ENCODE measurements at places on chromosomes 12 and 14.

DNA sequence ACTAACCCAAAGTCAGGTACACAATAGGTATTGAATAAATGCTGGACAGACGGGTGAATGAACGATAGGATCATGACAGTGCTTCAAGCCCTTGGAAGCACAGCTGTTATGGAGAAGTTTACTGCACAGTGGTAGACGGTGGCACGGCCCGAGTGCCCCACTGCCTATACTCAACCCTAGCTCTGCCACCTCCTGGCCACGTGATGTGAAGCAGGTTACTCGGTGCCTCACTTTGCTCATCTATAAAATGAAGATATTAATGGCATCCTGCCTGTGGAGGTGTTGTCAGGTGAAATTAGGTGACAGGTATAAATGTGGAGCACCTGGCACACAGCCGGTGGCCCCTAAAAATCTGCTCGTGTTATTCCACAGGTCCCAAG is 5.8 kb downstream of the ASB2 start:
- peak; percentile 76 for DNase-seq

- no peak for DNase-seq
These were observed 76.6 kb upstream of the GNG2 start for GRCh38 chr14:51783765-51784164.

DNA sequence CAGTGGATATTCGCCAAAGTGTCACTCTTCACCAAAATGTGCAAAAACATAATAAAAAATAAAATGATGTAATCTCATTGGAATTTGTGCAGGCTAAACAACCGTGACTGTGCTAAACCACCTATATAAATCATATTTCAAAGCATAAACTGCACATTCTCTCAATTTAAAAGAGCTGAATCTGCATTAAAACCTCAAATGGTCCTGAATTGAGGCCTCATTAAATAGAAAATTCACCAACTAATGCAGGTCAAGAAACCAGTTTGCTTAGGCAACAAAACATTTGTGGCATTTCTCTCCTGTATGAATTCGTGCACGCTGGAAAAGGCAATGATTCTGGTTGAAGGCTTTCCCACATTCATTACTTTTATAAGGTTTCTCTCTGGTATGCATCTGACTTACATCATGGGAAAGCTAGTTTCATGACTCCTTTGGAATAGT is 80.1 kb upstream of the IFNG-AS1 start:
- no peak for DNase-seq

- no peak for DNase-seq
These were observed 460.4 kb downstream of the DPF3 start for GRCh38 chr14:72433511-72433910.
